ENCODE measurements at places on chromosomes 7 and 10.

DNA sequence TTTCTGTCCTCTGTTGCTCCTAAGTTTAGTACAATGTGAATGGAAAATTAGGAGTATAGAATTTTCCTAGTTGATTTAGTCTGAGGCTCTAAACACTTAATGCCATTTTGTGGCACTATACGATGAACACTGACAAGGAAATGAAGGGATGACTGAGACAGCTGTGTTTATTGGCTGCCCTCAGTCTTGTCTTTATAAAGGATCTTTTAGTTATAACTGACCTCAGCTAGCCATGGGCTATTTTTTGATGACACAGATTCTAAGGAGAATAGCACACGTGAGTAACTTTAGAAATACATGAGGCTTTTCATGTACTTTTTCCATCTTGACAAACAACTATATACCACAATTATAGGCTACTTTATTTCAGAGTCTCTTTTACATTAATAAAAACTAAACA lies 113.7 kb downstream of the PRKG1 start:
- DNase-seq = no peak

- DNase-seq = no peak
These were observed 183.1 kb downstream of the GPAM start for GRCh38 chr10:112000466-112000865.

DNA sequence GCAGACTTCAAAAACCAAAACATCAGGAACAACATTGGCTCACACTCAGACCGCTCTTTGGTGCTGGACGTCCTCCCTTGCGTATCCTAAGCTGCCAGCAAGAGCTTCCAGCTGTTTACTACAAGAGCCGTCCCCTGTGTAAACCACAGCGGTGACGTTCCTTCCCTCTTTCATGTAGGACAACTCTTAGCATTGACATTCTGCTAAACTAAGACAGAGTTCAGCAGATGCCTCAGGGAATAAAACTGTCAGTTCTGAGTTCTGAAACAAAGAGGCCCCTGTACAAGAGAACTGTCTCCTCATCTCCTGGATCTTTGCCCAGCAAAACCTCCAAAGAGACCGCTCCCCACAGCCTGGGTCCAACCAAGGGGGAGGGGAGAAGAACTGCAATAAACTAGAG lies 57.8 kb upstream of the OPALIN start:
- DNase-seq = no peak

DNA sequence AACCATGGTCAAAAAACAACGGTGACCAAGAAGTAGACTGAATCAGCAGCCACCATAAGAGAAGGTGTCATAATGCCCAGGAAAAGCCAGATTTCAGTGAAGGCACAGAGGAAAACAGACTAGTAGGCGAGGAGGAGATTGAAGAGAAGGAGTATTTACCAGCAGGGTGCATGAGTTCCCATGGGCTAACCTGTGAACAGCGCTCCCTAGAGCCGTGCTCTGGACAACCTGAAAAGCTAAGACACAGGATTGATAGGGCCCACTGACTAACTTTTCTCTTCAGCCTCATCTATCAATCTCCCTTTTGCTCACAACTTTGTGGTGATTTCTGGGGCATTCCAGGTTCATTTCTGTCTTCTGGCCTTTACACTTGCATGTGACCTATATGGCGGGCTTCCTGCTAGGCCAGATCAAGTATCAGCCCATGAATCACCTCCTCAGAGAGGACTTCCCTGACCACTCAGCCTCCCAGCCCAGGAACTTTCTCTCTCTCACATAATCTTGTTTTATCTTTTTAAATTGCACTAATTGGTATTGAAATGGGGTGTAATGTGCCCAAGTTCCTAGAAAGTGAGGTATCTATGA lies 12.8 kb downstream of the ANKRD22 start:
- DNase-seq = no peak

DNA sequence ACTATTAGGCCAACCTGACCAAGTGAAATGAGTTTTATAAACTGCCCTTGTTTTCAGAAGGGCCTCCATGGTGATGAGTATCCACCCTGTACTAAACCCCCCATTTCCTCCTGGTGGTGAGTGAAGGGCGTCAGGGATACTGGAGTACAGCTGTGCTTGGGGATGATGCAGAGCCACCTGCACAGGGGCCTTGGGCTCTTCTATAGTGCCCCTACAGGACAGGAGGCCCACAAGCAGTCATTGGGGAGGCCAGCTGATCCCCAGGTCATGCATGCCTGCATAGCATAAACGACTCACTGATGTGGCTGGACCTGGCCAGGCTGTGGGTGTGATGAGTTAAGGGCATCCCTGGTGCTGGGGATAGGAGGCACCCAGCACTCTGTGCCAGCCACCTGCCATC lies 114.1 kb upstream of the CELF2 start:
- DNase-seq = no peak

GRCh38 chr7:75739796-75740672 lies 1.3 kb upstream of the HIP1 start:
- no peak for DNase-seq

- DNase-seq = no peak
These were observed 69.0 kb downstream of the ZNF783 start for GRCh38 chr7:149330914-149331567.

- no peak for DNase-seq
These were observed 169.9 kb downstream of the SNX10 start for GRCh38 chr7:26461518-26461917.

GRCh38 chr7:1497293-1497927 lies 6.8 kb downstream of the INTS1 start:
- no peak for DNase-seq

- DNase-seq = peak; percentile 43
These were observed 112.5 kb downstream of the RALA start for GRCh38 chr7:39735903-39736302.

DNA sequence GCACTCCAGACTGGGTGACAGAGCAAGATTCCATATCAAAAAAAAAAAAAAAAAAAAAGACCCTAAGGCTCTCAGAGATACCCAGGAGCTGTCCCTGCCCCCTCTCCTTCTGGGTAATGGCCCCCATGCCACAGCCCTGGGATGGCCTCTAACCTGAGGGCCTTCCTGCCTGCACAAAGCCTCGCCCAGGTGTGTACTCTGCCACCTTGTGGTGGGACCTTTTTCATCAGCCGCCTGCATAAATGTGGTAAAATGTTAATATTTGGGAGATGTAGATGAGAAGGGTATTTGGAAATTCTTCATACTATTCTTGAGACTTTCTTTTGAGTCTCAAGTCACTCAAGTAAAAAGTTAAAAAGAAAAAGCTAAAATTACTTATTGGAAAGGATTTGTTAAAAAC lies 46.3 kb upstream of the RNF216 start:
- peak; percentile 44 for DNase-seq

- no peak for DNase-seq
These were observed 27.9 kb upstream of the DPYSL4 start for GRCh38 chr10:132158823-132159222.

DNA sequence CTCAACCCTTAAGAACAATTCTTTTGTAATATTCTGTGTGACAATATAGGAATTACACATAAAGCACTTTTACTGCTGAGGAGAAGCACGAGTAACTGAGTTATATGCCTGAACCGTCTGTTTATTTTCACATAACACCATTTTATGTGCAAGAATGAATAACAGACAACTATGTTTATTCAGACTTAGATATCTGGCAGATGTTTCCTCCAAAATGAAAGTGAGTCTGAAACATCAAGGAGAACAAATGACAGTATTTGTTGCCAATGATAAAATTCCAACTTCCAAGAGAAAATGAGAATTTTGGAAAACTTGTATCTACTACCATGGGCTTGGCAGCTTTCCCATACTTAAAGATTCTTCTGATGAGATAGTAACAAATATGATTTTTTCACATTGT lies 51.4 kb downstream of the DNMBP start:
- no peak for DNase-seq

DNA sequence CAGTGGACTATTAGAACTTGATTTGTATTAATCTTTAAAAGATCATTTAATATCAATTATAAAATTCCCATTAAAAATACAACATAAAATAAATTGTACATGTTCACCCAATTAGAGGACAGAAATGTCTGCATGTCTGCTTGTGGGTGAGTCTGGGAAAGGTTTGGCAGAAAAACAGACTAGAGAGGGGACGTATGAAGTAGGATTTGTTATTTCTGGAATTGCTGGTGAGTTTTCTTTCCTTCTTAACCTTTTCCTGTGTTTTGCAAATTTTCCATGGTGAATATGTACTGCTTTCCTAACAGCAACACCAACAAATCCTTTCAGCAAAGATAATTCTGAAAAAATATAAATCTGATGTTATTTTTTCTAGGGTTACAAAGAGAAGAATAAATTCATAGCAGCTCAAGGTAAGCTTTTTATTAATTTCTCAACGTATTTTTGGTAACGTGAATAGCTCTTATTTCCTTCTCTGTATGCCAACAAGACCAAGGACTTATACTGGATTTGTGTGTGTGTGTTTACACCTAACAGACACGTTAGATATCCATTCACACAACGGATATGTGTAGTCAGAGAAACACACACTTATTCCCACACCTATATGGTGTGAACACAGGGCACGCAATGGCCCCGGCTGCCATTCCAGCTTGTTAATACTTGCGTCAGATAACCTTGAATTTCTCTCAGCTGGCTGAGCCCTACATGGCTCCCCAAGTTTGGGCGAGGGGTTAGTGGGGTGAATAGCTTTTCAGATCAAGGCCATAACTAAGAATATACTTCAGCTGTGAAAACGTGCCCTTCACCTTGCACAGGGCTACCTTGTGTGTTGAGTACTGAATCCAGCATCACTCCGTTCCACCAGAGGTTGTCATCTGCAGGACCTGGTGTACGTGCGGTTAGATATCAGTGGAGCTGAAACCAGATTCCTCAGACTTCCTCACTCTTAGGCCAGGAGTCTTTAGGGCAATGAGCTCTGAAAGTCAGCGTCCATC lies 64.6 kb downstream of the MKI67 start:
- no peak for DNase-seq

DNA sequence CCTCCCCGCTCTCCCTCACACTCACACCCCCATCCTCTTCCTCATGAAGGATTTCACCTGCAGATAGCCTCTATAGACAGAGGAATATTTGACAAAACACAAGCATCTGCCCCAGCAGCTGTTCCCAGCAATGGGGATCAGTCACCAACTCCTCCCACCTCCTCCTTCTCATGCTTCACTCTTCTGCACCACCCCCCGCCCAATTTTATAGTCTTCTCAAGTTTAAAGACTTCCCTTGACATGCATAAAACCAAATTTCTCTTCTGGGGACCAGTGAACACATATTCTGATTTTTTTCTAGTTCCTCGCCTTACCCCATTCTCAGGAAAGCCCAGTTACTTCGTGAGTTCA lies 654.4 kb downstream of the LRMDA start:
- DNase-seq = no peak

DNA sequence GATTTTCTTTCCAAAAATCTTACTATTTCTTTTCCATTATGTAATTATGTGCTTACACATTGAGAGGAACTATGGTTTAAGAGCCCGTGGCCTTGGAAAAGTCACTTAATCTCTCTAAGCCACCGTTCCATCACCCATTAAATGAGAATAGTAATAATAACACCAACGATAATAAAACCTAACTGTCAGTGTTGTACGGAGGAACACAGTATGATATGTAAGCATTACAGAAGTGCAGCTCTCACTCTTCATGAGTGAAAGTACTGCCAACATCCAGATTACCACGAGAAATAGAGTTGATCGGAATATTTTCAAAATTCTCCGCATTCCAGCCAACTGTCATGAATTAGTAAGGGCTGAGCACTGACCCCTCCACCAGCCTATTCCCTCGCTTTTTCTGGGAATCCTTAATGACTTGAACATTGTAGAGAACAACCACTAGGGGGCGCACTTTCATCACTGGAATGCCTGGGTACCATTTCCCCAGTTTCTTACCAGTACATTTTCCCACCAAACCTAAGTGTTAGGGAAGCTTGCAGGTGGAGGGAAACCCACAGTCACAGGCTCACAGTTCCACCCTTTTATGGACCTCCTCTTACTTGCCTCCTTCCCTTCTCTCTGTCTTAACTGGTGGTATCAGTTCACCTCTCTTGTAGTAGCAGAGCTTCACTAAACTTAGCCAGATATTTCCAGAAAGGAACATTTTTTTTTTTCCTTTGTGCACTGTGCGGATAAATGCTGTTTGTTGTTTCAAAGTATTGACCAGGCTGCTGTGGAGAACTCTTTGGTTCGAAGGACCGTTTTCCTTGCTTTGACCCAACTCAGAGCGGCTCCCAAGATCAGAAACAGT lies 27.8 kb downstream of the NKX2-3 start:
- DNase-seq = peak; percentile 55

GRCh38 chr7:28081016-28081415 lies 99.6 kb downstream of the JAZF1 start:
- no peak for DNase-seq

DNA sequence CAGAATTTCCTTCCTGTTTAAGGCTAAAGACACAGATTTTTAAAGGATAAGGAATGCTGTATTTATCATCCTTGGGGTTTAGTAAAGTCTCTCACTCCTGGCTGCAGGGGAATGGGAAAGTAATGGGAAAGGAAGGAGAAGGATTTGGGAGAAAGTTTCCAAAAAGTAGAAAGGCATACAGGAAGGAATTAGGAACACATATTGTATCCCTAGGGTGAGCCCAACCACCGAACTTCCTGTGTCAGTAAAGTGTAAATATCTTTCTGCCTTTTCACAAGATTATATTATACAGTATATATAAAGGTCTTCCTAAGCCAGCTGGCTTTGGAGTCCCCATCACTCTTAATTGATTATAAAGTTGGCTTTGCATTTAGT lies 12.0 kb upstream of the UBE2D1 start:
- DNase-seq = no peak

DNA sequence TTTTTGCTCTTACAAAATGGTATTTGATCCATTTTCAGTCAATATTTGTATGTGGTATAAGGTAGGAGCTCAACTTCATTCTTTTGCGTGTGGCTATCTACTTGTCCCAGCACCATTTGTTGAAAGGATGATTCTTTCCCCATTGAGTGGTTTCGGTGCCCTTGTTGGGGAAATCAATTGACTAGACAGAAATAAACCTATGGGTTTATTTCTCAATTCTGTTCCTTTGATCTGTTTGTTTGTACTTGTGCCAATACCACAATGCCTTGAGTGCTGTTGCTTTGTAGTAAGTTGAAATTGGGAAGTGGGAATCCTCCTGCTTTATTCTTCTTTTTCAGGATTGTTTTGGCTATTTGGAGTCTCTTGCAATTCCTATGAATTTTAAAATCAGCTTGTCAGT lies 41.0 kb downstream of the SNX10 start:
- DNase-seq = no peak

DNA sequence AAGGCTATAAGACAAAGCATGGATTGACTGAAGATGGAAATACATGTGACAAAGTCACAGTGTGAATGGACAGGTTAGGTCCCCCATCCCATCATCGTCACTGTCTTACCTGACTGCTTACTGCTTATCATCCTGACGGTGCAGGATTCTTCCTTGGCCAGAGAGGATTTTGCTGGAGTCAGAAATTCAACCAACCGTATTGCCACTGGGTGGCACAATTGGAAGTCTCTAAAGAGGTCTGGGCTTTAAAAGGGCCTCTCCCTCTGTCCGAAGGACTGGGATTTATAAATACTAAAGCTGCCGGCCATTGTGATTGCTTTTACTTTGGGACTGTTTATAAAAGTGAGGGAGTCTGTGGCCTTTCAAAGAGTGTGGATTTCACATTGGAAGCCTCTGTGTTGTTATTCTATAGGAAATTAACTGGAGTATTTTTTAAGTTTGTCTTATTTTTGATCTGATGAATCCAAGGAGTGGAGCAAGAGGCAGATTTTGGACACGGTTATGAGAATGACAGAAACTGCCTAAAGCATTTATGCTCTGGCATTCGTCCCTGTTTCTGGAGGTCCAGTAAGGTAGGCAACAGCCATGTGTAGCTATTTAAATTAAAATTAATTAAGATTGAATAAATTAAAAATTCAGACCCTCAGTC lies 113.3 kb upstream of the CREB5 start:
- DNase-seq = peak; percentile 57

GRCh38 chr7:15783987-15784693 lies 97.7 kb upstream of the MEOX2 start:
- DNase-seq = no peak

GRCh38 chr7:79319369-79319768 lies 134.1 kb downstream of the MAGI2 start:
- no peak for DNase-seq

All from D341Med (cell line).